ENCODE measurements at places on chromosomes 5 and 9. TPM values are rescaled to one million over a fixed set of nuclear protein-coding genes. Genes with fewer than 3 reads are reported as not detected.

The RASGRF2 gene
- 19.4 TPM for total RNA-seq

The KYAT1 gene
- 14.0 TPM for total RNA-seq

The PCSK5 gene
- 1.5 TPM for total RNA-seq

The ZNF454 gene
- not detected for total RNA-seq

The QRFP gene
- not detected for total RNA-seq

- H3K4me3 ChIP-seq: no peak overlapping the region
- no peaks in the 10 kb centered on the region for H3K4me1 ChIP-seq
- H3K27me3 ChIP-seq: no peaks in the 10 kb centered on the region
- no peak for DNase-seq
- no peak overlapping the region for H3K27ac ChIP-seq
- H3K36me3 ChIP-seq: no peaks in the 10 kb centered on the region
Measured at GRCh38 chr9:12975496-12975895, 200.7 kb downstream of the LURAP1L start.

DNA sequence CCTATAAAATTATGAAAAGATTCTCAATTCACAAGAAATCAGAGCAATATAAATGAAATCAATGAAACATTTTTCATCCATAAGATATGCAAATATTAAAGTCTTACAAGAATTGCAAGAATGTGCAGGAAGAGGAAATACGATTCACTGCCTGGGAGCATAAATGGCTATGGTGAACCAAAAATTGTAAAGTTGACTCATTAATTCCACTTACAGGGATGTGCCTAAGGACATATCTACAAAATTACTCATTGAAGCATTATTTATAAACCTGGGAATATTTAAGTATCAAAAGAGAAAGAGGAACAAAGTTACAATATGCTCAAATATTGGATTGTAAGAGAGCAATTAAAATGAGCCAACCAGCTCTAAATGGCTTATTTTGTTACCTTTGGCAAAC, 6.9 kb upstream of the NIPSNAP3A start:
- H3K36me3 ChIP-seq: no peaks in the 10 kb centered on the region
- no peaks in the 10 kb centered on the region for H3K27me3 ChIP-seq
- H3K4me1 ChIP-seq: peaks cover 6% of the 10 kb centered on the region
- no peak overlapping the region for H3K4me3 ChIP-seq
- H3K27ac ChIP-seq: no peak overlapping the region

DNA sequence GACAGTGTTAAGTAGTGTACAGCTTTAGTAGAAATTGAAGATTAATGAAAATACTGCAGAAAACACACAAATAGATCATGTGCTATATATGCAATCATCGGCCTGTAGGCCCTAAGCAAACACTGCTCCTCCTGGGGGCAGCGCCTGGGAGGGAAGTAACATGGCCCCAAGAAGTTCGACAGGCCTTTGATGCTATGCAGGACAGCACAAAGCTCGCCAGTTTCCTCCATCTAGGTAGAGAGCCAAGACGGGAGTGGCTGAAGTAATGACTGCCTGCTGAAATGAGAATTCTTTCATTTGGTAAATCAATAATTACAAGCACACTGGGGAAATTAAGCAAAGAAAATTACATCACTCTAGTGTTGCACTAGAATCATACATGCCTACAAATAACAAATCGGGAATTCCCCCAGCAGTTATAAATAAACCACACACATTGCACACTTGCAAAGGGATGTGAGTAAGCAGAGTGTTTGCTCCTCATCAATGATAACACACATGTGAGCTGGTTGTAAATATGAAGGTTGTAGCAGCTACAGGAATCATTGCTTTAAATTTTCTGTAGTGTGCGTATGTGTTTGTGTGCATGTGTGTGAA, 219.9 kb upstream of the NFIL3 start:
- H3K36me3 ChIP-seq: no peaks in the 10 kb centered on the region
- H3K4me1 ChIP-seq: no peaks in the 10 kb centered on the region
- H3K27me3 ChIP-seq: peaks cover 24% of the 10 kb centered on the region
- H3K27ac ChIP-seq: no peak overlapping the region

DNA sequence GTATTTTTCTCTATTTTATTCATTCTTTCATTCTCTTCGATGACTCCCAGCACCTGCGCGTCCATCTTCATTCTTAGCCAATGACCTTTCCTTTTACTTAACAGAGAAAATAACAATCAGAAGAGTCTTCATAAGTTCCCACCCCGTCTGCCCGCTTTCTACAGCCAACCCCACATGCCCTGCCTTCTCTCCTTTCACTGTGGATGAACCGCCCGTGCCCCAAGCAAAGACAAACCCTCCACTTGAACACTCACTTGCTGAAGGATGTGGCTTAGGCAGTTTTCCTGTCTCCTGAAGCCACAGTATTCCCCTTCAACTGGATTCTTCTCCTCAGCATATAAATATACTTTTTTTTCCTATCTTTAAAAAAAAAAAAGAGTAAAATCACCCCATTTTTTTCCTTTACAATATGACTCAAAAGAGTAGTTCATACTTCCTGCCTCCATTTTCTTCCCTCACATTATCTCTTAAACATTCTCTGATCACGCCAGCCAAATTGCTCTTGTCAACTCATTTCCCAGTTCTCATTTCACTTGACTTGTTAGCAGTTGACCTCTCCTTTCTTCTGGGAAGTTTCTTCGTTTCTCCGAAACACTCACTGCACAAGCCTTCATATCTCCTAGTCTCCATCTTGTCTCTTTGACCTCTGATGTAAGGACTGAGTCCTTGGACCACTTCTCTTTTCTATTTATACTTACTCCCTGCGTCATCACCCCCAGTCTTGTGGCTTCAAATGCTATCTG, 11.1 kb downstream of the NIPSNAP3B start:
- H3K4me3 ChIP-seq: no peak overlapping the region
- H3K36me3 ChIP-seq: peaks cover 3% of the 10 kb centered on the region
- no peak overlapping the region for H3K27ac ChIP-seq
- no peaks in the 10 kb centered on the region for H3K4me1 ChIP-seq

- no peaks in the 10 kb centered on the region for H3K27me3 ChIP-seq
- no peak overlapping the region for H3K4me3 ChIP-seq
- no peak overlapping the region for H3K27ac ChIP-seq
Measured at GRCh38 chr5:62631909-62632580, 53.4 kb downstream of the LRRC70 start.

- peaks cover 13% of the 10 kb centered on the region for H3K36me3 ChIP-seq
- H3K4me1 ChIP-seq: no peaks in the 10 kb centered on the region
- no peaks in the 10 kb centered on the region for H3K27me3 ChIP-seq
- H3K4me3 ChIP-seq: no peak overlapping the region
- DNase-seq: no peak
Measured at GRCh38 chr9:129053020-129053419, 16.6 kb downstream of the MIGA2 start.

- H3K4me3 ChIP-seq: no peak overlapping the region
- no peaks in the 10 kb centered on the region for H3K27me3 ChIP-seq
- peaks cover 4% of the 10 kb centered on the region for H3K4me1 ChIP-seq
Measured at GRCh38 chr5:119458911-119459632, 6.8 kb downstream of the HSD17B4 start.

All from activated T-helper 2 cell treated with anti-CD3 and anti-CD28 coated beads, Interferon-gamma antibody, Interleukin-2, Interleukin-4, amounts not matched to agents 10 μg/mL and 5 μg/mL and 100 μg/mL, durations not matched to agents 14 hours and 24 hours and 36 hours (primary cell).